ENCODE measurements at places on chromosomes 5 and 9.
A peak's percentile ranks its signal among the peaks of the same experiment; 100 is the strongest.

GRCh38 chr9:33524306-33524947 is 376 bp downstream of the ANKRD18B start:
- no peak for DNase-seq

- DNase-seq: no peak
These were observed 194.1 kb downstream of the GNA14 start for GRCh38 chr9:77453825-77454647.

GRCh38 chr9:83536332-83536731 is 1.9 kb downstream of the FRMD3 start:
- no peak for DNase-seq

GRCh38 chr9:36218411-36218901 is 27.7 kb downstream of the CLTA start:
- no peak for DNase-seq

- DNase-seq: peak; percentile 83
These were observed 147.1 kb downstream of the ZNF608 start for GRCh38 chr5:124599028-124599973.

All from astrocyte of the spinal cord (primary cell).